ENCODE measurements at places on chromosomes 11 and 22. TPM values are rescaled to one million over a fixed set of nuclear protein-coding genes. Genes with fewer than 3 reads are reported as not detected.

The RASGRP2 gene
- total RNA-seq = 3.4 TPM

The KRTAP5-1 gene
- total RNA-seq = not detected

The SLC22A6 gene
- not detected for total RNA-seq

The APOA5 gene
- not detected for total RNA-seq

The HSPB2 gene
- not detected for total RNA-seq

The TREH gene
- total RNA-seq = not detected

The CARD18 gene
- not detected for total RNA-seq

The SLC16A8 gene
- 0.09 TPM for total RNA-seq

The SLC29A2 gene
- total RNA-seq = 0.76 TPM

The CARNS1 gene
- total RNA-seq = 0.22 TPM

The TMPRSS13 gene
- total RNA-seq = not detected

The C1QTNF4 gene
- total RNA-seq = 0.76 TPM

The CHRM4 gene
- under 0.01 TPM for total RNA-seq

The MRPL17 gene
- 38.6 TPM for total RNA-seq

The DEUP1 gene
- not detected for total RNA-seq

The TCN1 gene
- total RNA-seq = not detected

The GLYAT gene
- total RNA-seq = not detected

The OR51E1 gene
- not detected for total RNA-seq

The GRIK4 gene
- total RNA-seq = not detected

The TPH1 gene
- total RNA-seq = under 0.01 TPM

The MPEG1 gene
- total RNA-seq = not detected

The OR4A16 gene
- not detected for total RNA-seq

The TRIM49 gene
- total RNA-seq = not detected

The ZFPL1 gene
- total RNA-seq = 16.4 TPM

The OR4D5 gene
- total RNA-seq = not detected

The OR2AG1 gene
- total RNA-seq = not detected

The ALDH3B2 gene
- not detected for total RNA-seq

The RELT gene
- total RNA-seq = 2.5 TPM

The OR4C6 gene
- total RNA-seq = not detected

The AHNAK gene
- total RNA-seq = 461 TPM

The STIM1 gene
- 37.1 TPM for total RNA-seq

The MS4A7 gene
- total RNA-seq = not detected

The MOGAT2 gene
- total RNA-seq = 0.09 TPM

The SYT12 gene
- under 0.01 TPM for total RNA-seq
